ENCODE measurements at places on chromosomes 5 and 9.
A peak's percentile ranks its signal among the peaks of the same experiment; 100 is the strongest.

GRCh38 chr5:62977661-62978060 is 399.0 kb downstream of the LRRC70 start:
- H3K36me3 ChIP-seq = no peaks in the 10 kb centered on the region
- no peak for DNase-seq
- H3K4me1 ChIP-seq = no peaks in the 10 kb centered on the region
- H3K27me3 ChIP-seq = no peaks in the 10 kb centered on the region

GRCh38 chr5:177183766-177184360 is 50.3 kb downstream of the NSD1 start:
- H3K4me1 ChIP-seq = no peaks in the 10 kb centered on the region
- no peaks in the 10 kb centered on the region for H3K27me3 ChIP-seq
- H3K36me3 ChIP-seq = no peaks in the 10 kb centered on the region
- H3K4me3 ChIP-seq = no peak overlapping the region

- no peak for DNase-seq
- peak overlapping the region; percentile 76 for H3K27ac ChIP-seq
- no peaks in the 10 kb centered on the region for H3K4me1 ChIP-seq
- no peaks in the 10 kb centered on the region for H3K27me3 ChIP-seq
- H3K36me3 ChIP-seq = no peaks in the 10 kb centered on the region
- H3K4me3 ChIP-seq = peak overlapping the region; percentile 7
These were observed 1.5 kb downstream of the FAM78A start for GRCh38 chr9:131274674-131275331.

DNA sequence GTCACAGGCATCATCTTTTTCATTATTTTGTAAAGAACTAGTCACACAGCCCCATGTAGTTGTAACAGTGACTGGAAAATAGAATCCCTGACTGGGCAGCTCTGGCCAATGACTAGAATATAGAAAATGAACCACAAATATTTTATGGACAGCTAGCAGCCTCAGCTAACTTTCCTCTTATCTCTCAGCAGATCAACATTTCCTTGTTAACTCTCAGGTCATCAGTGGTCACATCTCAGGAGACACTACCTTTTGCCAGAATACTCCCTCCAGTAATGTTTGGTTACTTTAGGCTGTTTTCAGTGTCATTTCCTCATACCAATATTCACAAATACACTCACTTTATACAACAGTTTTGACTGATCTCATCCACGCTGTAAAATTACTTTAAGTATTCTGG is 43.9 kb downstream of the FAM169A start:
- H3K36me3 ChIP-seq = no peaks in the 10 kb centered on the region
- H3K27me3 ChIP-seq = no peaks in the 10 kb centered on the region
- H3K4me3 ChIP-seq = no peak overlapping the region
- H3K27ac ChIP-seq = no peak overlapping the region

- H3K4me1 ChIP-seq = no peaks in the 10 kb centered on the region
- H3K4me3 ChIP-seq = no peak overlapping the region
- no peak overlapping the region for H3K27ac ChIP-seq
- no peak for DNase-seq
These were observed 467.3 kb upstream of the CLINT1 start for GRCh38 chr5:158326256-158326655.

GRCh38 chr5:146076028-146076427 is 29.3 kb downstream of the PLAC8L1 start:
- H3K4me1 ChIP-seq = no peaks in the 10 kb centered on the region
- no peaks in the 10 kb centered on the region for H3K36me3 ChIP-seq
- H3K4me3 ChIP-seq = no peak overlapping the region
- H3K27me3 ChIP-seq = no peaks in the 10 kb centered on the region
- no peak overlapping the region for H3K27ac ChIP-seq

DNA sequence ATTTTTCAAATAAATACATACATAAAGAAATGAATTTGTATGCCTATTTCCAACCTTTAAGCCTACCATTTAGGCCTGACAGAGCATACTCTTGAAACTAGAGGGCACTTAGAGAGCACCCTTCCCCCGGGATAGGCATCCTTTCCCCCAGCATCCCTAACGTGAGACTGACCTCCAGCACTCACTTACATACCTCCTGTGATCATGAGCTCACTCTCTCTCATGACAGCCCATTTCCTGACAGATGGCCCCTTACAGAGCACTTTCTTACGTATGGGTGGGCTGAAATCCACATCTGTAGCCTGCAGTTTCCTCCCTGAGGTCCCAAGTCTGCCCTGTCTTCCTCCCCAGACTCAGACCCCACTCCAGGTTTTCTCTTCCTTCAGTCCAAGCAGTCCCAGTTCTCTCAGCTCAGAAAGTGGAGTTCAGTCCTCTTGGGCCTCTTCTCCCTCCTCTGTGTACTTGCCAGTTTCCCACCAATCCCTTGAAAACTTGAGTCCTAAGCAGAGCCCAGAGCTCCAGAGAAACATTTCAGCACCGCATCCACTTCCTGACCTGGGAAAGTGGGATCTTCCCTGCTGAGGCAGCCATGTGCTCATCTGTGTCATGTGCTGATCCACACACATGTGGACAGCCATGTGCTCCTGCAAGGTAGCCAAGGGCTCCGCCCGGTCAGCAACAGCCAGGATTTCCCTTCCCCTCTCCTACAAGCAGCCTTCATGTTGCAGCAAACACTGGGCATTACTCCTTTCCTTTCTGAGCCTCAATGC is 2.2 kb upstream of the CDX1 start:
- no peaks in the 10 kb centered on the region for H3K27me3 ChIP-seq
- DNase-seq = peak; percentile 75
- no peaks in the 10 kb centered on the region for H3K36me3 ChIP-seq
- peaks cover 10% of the 10 kb centered on the region for H3K4me1 ChIP-seq

- H3K27me3 ChIP-seq = no peaks in the 10 kb centered on the region
- DNase-seq = no peak
- H3K27ac ChIP-seq = peak overlapping the region; percentile 90
- no peaks in the 10 kb centered on the region for H3K36me3 ChIP-seq
These were observed 849 bp upstream of the IFT74 start for GRCh38 chr9:26955222-26955903.

DNA sequence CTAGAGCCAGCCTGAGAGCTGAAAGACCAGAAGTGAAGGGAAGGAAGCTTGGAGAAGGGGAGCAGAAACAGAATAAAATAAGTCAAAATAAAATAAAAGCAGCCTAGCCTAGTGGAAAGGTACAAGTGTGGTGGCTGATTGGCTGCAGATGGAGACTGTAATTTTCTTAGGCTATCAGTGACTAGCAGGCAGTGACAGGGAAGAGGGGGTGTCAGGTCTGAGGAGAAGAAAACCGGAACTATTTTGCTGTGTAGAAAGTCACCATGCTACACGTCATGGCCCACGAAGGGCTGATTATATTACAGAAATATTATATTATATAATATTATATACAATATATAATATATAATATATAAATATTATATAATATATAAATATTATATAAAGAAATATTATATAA is 98.1 kb upstream of the TAF11L2 start:
- H3K27ac ChIP-seq = no peak overlapping the region
- no peaks in the 10 kb centered on the region for H3K4me1 ChIP-seq
- DNase-seq = no peak
- H3K27me3 ChIP-seq = no peaks in the 10 kb centered on the region

GRCh38 chr5:17426104-17426749 is 71.8 kb upstream of the TAF11L2 start:
- H3K4me3 ChIP-seq = no peak overlapping the region
- H3K36me3 ChIP-seq = no peaks in the 10 kb centered on the region
- H3K27me3 ChIP-seq = no peaks in the 10 kb centered on the region
- DNase-seq = no peak
- no peaks in the 10 kb centered on the region for H3K4me1 ChIP-seq

GRCh38 chr9:134670042-134670525 is 28.5 kb downstream of the COL5A1 start:
- no peaks in the 10 kb centered on the region for H3K36me3 ChIP-seq
- peak overlapping the region; percentile 31 for H3K27ac ChIP-seq
- no peak for DNase-seq
- no peaks in the 10 kb centered on the region for H3K27me3 ChIP-seq
- peaks cover 15% of the 10 kb centered on the region for H3K4me1 ChIP-seq

DNA sequence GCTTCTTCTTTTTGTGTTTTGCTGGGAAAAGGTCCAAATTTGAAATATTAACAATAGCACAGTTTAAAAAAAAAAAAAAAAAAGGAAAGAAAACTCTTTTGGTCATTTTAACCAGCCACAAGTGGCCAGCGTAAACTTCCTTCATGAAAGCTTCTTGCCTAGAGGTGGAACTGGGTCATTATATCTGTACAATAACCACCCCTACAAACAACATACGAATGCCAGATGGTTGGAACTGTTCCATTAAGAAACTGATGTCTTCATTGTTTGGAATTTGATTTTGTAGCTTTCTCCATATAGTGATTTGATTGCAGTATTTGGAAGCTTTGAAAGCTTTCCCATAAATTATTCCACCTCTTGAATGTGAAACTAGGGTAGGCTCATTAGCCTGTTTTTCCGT is 18.3 kb upstream of the LPAR1 start:
- H3K4me1 ChIP-seq = no peaks in the 10 kb centered on the region
- no peaks in the 10 kb centered on the region for H3K27me3 ChIP-seq

- no peaks in the 10 kb centered on the region for H3K27me3 ChIP-seq
- H3K27ac ChIP-seq = no peak overlapping the region
- no peaks in the 10 kb centered on the region for H3K36me3 ChIP-seq
- H3K4me1 ChIP-seq = no peaks in the 10 kb centered on the region
- H3K4me3 ChIP-seq = no peak overlapping the region
These were observed 31.2 kb upstream of the BASP1 start for GRCh38 chr5:17186256-17186655.

DNA sequence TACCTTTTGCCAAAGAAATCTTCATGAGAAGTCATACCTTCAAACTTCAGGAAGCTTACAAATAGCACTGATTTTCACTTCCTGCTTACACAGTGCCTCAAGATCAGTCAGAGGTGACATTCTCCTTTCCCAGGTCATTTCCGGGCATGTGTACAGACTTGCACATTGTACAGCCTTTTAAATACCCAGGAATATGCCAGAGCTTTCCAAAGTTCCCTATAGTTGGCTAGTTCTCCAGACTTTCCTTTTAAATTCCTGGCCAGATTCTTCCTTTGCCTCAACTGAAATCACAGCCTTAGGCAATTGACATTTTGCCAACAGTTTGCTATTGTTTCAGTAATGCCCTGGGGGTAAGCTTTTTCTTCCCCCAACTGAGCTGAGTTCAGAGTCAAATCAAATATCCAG is 47.2 kb downstream of the RFX3 start:
- no peaks in the 10 kb centered on the region for H3K27me3 ChIP-seq
- H3K36me3 ChIP-seq = no peaks in the 10 kb centered on the region

GRCh38 chr5:39742916-39743315 is 318.1 kb upstream of the DAB2 start:
- no peaks in the 10 kb centered on the region for H3K36me3 ChIP-seq
- H3K27ac ChIP-seq = no peak overlapping the region
- no peaks in the 10 kb centered on the region for H3K27me3 ChIP-seq
- DNase-seq = no peak
- no peaks in the 10 kb centered on the region for H3K4me1 ChIP-seq

- H3K4me3 ChIP-seq = no peak overlapping the region
- no peak for DNase-seq
- no peaks in the 10 kb centered on the region for H3K36me3 ChIP-seq
- no peaks in the 10 kb centered on the region for H3K27me3 ChIP-seq
These were observed 25.8 kb upstream of the IFNA14 start for GRCh38 chr9:21265421-21266189.

DNA sequence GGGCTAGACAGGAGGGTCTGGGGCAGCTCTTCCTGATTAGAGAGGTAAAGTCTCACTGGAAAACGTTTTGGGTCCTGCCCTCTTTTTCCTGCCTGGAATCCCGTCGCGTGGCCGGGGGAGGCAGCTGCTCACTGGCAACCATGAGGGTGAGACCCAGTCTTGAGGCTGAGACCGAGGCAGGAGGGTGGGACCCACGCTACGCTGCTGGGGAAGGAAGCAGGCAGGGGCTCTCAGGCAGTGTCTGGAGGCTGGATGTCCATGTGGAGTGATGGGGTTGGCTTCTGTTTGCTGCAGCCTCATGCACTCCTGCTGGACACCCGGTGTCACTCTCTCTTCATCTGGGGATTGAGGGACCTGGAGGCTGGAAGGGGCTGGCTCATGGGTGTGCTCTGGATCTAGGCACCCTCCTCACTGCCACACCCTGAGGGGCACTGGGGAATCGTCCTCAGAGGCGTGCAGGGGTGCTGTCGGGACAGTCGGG is 11.3 kb upstream of the SLC2A6 start:
- H3K27me3 ChIP-seq = no peaks in the 10 kb centered on the region
- H3K4me3 ChIP-seq = no peak overlapping the region
- H3K4me1 ChIP-seq = no peaks in the 10 kb centered on the region
- no peak for DNase-seq
- no peak overlapping the region for H3K27ac ChIP-seq

GRCh38 chr5:133458435-133458834 is 153.9 kb downstream of the FSTL4 start:
- no peaks in the 10 kb centered on the region for H3K27me3 ChIP-seq
- no peak overlapping the region for H3K27ac ChIP-seq
- H3K36me3 ChIP-seq = no peaks in the 10 kb centered on the region
- H3K4me3 ChIP-seq = no peak overlapping the region
- no peaks in the 10 kb centered on the region for H3K4me1 ChIP-seq

- H3K4me3 ChIP-seq = no peak overlapping the region
- DNase-seq = no peak
- H3K4me1 ChIP-seq = no peaks in the 10 kb centered on the region
- H3K36me3 ChIP-seq = no peaks in the 10 kb centered on the region
- H3K27me3 ChIP-seq = no peaks in the 10 kb centered on the region
These were observed 158.8 kb upstream of the ZNF462 start for GRCh38 chr9:106704056-106704615.

GRCh38 chr5:177548495-177548894 is 5.9 kb downstream of the FAM193B start:
- H3K4me1 ChIP-seq = peaks cover 25% of the 10 kb centered on the region
- no peak overlapping the region for H3K27ac ChIP-seq
- no peaks in the 10 kb centered on the region for H3K27me3 ChIP-seq
- no peak overlapping the region for H3K4me3 ChIP-seq
- DNase-seq = no peak
- H3K36me3 ChIP-seq = no peaks in the 10 kb centered on the region

DNA sequence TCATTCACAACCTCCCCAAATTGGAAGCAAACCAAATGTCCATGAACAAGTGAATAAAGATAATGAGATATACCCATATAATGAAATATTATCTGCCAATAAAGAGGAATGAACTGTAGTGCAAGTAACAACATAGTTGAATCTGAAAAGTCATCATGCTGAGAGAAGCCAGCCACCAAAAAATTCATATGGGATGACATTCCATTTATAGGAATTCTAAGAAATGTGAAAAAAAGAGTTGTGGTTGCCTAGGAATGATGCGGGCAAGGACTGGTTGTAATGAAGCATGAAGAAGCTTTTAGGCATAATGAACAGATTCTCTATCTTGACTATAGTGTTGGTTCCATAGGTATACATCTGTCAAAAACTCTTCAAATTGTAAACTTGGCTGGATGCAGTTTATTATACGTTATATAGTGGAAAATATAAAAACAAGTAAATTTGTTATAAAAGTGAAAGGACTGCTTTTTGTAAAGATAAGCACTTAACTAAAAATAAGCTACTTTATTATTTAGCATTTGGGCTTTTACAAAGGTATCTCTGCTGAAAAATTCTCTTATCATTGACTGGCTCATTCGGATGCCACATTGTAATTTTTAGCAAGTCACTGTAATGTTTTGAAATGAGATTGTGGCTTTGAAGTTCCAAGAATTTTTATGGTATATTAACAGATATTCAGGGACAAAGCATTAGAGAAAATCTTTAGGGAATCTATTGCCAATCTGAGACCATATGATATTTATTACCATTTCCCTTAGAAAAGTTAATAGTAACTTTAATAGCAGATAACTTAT is 21.2 kb upstream of the TTC23L start:
- no peaks in the 10 kb centered on the region for H3K36me3 ChIP-seq
- no peak overlapping the region for H3K4me3 ChIP-seq
- H3K27ac ChIP-seq = no peak overlapping the region
- no peaks in the 10 kb centered on the region for H3K4me1 ChIP-seq
- DNase-seq = no peak
- H3K27me3 ChIP-seq = no peaks in the 10 kb centered on the region

All from uterus (tissue), 4 donors.